Activated CD4-positive, alpha-beta T cell treated with anti-CD3 and anti-CD28 coated beads for 36 hours (primary cell): ENCODE measurements at places on chromosomes 6 and 20. TPM values are rescaled to one million over a fixed set of nuclear protein-coding genes. Genes with fewer than 3 reads are reported as not detected.
A peak's percentile ranks its signal among the peaks of the same experiment; 100 is the strongest.

- no peak for DNase-seq
- H3K36me3 ChIP-seq, result no peaks in the 10 kb centered on the region
- no peaks in the 10 kb centered on the region for H3K4me1 ChIP-seq
- H3K27ac ChIP-seq, result no peak overlapping the region
- H3K27me3 ChIP-seq, result peaks cover 22% of the 10 kb centered on the region
Measured at GRCh38 chr6:39026175-39026574, 22.4 kb upstream of the GLP1R start.

DNA sequence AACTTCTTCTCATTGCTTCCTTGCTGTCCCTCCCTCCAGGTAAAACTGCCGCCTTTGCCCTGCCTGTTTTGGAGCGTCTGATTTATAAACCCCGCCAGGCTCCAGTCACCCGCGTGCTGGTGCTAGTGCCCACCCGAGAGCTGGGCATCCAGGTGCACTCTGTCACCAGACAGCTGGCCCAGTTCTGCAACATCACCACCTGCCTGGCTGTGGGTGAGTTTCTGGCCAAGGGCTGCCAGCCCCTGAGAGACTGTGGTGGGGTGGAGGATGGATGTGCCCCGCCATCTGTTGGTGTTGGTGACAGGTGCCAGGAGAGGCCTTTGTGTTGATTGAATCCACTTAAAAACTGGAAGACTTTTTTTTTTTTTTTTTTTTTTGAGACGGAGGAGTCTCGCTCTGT is 9.5 kb downstream of the DDX27 start:
- peaks cover 58% of the 10 kb centered on the region for H3K36me3 ChIP-seq
- no peaks in the 10 kb centered on the region for H3K27me3 ChIP-seq
- no peaks in the 10 kb centered on the region for H3K4me1 ChIP-seq
- DNase-seq, result no peak

The CST1 gene
- total RNA-seq, result not detected

- DNase-seq, result no peak
- H3K4me1 ChIP-seq, result no peaks in the 10 kb centered on the region
- no peaks in the 10 kb centered on the region for H3K27me3 ChIP-seq
- H3K27ac ChIP-seq, result no peak overlapping the region
- H3K36me3 ChIP-seq, result no peaks in the 10 kb centered on the region
Measured at GRCh38 chr6:170134031-170134470, 156.8 kb downstream of the DLL1 start.

The HAO1 gene
- total RNA-seq, result not detected

The HDAC2 gene
- 101 TPM for total RNA-seq

The GMPR gene
- total RNA-seq, result 1.6 TPM

DNA sequence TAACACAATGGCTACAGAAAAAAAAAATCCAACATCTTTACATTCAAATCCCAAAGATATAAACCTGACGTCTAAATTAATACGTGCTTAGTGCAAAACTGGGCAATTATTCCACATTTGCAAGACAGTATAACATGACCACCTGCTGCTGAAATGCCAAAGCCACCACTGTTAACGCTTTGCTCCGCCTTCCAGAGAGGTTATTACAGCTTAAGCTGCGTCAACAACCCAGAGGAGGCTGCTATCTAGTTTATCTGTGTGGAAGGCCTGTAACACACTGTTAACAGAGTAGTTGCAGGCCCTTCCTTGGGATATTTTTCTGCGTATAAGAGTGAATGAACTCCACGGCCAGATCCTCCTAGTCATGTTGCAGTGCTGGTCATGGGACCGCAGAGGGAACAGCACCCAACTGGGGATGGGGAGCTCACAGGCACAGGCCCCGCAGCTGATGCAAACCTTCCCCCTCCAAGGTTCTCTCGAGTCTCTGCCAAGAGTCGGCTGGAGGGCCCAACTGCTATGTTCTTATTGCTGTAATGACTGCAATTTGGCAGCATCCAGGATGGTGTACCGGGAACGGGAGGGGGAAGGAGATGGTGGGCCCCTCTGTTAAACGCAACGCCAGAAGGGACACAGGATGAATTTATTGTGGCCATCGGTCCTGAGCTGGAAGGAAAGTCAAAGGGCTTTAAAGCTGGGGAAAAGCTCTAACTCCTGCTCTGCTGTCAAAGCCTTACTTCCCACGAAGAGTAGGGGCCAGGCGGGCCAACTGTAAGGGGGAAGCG is 993 bp upstream of the NCOA7 start:
- H3K27me3 ChIP-seq, result no peaks in the 10 kb centered on the region
- peak; percentile 71 for DNase-seq
- H3K4me1 ChIP-seq, result peaks cover 46% of the 10 kb centered on the region
- H3K4me3 ChIP-seq, result peak overlapping the region; percentile 96

DNA sequence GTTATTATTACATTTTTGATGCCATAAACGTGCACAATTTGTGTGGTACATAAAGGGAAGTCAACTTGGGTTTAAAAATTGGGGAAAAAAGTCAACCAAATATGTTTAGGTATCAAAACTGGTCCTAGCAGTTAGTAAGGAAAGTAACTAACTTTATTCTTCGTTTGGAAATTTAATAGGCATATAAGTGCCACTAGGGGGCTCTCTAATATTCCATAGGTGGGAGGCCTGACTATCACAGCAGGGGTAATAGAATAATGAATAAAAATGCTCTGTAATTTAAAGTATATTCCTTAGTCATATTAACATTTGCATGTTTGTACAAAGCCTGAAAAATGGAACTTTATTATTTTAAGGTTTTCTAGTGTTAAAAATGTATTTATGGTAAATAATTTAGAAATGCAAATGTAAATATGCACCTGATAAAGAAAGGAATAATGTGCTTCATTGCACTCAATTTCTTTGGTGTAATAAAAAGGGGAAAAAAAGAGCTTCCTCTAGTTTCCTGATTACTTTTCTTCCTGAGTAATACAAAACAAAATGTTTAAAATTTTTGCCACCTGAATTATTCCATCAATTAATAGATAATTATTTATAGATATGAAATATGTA is 125.7 kb upstream of the HDAC2 start:
- H3K36me3 ChIP-seq, result no peaks in the 10 kb centered on the region

- no peaks in the 10 kb centered on the region for H3K27me3 ChIP-seq
- H3K4me1 ChIP-seq, result peaks cover 16% of the 10 kb centered on the region
- no peak overlapping the region for H3K4me3 ChIP-seq
- H3K36me3 ChIP-seq, result peaks cover 7% of the 10 kb centered on the region
- no peak for DNase-seq
Measured at GRCh38 chr20:34806255-34806654, 19.2 kb downstream of the NCOA6 start.

GRCh38 chr20:34968042-34968775 is 12.5 kb downstream of the MYH7B start:
- no peak for DNase-seq
- no peaks in the 10 kb centered on the region for H3K4me1 ChIP-seq
- no peak overlapping the region for H3K27ac ChIP-seq
- H3K4me3 ChIP-seq, result no peak overlapping the region

GRCh38 chr6:47200536-47201334 is 109.0 kb downstream of the TNFRSF21 start:
- H3K27me3 ChIP-seq, result no peaks in the 10 kb centered on the region
- H3K36me3 ChIP-seq, result no peaks in the 10 kb centered on the region
- H3K4me3 ChIP-seq, result no peak overlapping the region

The HIVEP2 gene
- 30.7 TPM for total RNA-seq

DNA sequence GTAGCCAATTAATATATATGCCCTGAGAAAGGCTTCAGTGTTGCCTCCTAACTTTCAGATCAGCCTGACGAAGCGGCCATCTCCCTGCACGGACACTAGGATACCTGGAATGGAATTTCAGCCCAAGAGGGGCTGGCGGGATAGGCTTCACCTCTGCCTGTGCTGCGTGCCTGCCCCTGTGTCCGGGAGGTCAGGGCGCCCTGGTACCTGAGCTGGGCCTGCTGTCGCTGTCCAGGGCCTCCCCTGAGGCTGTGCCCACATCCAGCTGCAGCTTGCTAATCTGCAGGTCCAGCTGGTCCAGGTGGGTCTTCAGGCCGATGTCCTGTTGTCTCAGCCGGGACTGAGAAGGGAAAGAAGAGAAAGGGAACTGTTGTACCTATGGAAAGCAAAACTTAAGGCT is 8.6 kb downstream of the DACT2 start:
- DNase-seq, result no peak
- no peak overlapping the region for H3K27ac ChIP-seq
- no peak overlapping the region for H3K4me3 ChIP-seq
